ENCODE measurements at places on chromosomes 7 and 10. TPM values are rescaled to one million over a fixed set of nuclear protein-coding genes. Genes with fewer than 3 reads are reported as not detected.

GRCh38 chr7:51867117-51867516 is 550.5 kb upstream of the COBL start:
- no peak for DNase-seq

- DNase-seq = no peak
Observed at GRCh38 chr10:46234431-46235060, 52.3 kb upstream of the ANTXRL start.

GRCh38 chr10:65294329-65294728 is 1631.5 kb upstream of the LRRTM3 start:
- DNase-seq = no peak

- DNase-seq = no peak
Observed at GRCh38 chr7:116339564-116339963, 129.2 kb downstream of the TES start.

The GCC1 gene
- total RNA-seq = 13.1 TPM

The CH25H gene
- 2.1 TPM for total RNA-seq

DNA sequence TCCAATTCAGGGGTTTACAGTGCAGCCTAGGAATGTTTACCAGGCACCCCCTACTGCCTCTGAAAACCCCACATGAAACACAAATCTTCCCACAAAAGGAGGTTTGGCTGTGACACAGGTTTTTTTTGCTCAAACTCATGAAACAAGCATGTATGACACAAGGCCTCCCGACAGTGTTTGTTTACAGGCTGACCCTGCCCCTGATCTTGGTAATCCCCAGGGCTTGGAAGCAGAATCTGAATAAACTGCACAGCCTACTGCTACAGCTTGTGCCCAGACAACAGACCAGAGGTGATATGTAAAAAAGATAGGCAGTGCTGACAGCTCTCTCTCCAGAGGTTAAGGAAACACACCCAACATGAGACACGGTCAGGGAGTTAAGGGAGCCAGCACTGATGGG is 184.2 kb downstream of the KMT2E start:
- DNase-seq = no peak

The VWDE gene
- total RNA-seq = 4.9 TPM

GRCh38 chr10:75610183-75610582 is 178.8 kb downstream of the LRMDA start:
- no peak for DNase-seq

- DNase-seq = no peak
Observed at GRCh38 chr10:112218960-112219359, 35.4 kb upstream of the GPAM start.

The GPER1 gene
- total RNA-seq = 3.3 TPM

- DNase-seq = no peak
Observed at GRCh38 chr10:2992401-2993198, 74.7 kb upstream of the PFKP start.

- no peak for DNase-seq
Observed at GRCh38 chr10:68501691-68502090, 25.6 kb downstream of the SLC25A16 start.

- DNase-seq = no peak
Observed at GRCh38 chr7:16028103-16028502, 341.6 kb upstream of the MEOX2 start.

- DNase-seq = no peak
Observed at GRCh38 chr7:1418505-1419309, 40.6 kb downstream of the MICALL2 start.

GRCh38 chr7:129949292-129950133 is 3.2 kb downstream of the UBE2H start:
- DNase-seq = peak; percentile 22

- no peak for DNase-seq
Observed at GRCh38 chr7:12889391-12889790, 202.0 kb downstream of the ARL4A start.

- DNase-seq = no peak
Observed at GRCh38 chr10:62250594-62251198, 17.9 kb downstream of the RTKN2 start.

The CASD1 gene
- 31.0 TPM for total RNA-seq

The SLC16A12 gene
- 11.0 TPM for total RNA-seq

GRCh38 chr7:55244006-55244745 is 121.0 kb upstream of the LANCL2 start:
- no peak for DNase-seq

GRCh38 chr10:87771871-87772500 is 46.0 kb downstream of the ATAD1 start:
- DNase-seq = no peak

GRCh38 chr7:152975076-152975475 is 215.5 kb downstream of the ACTR3B start:
- DNase-seq = no peak

- no peak for DNase-seq
Observed at GRCh38 chr7:134829380-134829986, 50.0 kb downstream of the CALD1 start.

The GRID2IP gene
- total RNA-seq = 0.30 TPM

- no peak for DNase-seq
Observed at GRCh38 chr10:28710202-28710886, 33.0 kb downstream of the BAMBI start.

GRCh38 chr10:103044942-103045489 is 126.9 kb downstream of the CNNM2 start:
- peak; percentile 8 for DNase-seq

The CALCR gene
- 2.4 TPM for total RNA-seq

The NODAL gene
- 2.1 TPM for total RNA-seq

DNA sequence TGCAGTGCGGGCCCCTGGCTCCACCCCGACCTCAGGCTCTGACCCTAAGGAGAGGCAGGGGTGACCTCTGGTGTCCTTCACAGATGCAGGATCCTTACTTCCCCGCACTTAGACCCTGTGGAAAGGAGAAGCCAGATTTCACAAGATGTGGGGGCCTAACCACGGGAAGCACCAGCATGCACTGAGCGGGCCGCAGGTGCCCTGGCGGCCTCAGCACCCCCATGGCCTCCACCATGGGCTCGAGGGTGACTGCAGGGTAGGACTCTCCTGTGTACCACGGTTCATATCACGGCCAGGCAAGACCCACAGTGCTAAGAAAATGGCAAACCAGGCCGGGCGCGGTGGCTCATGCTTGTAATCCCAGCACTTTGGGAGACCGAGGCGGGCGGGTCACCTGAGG is 410.0 kb upstream of the FOXK1 start:
- no peak for DNase-seq

DNA sequence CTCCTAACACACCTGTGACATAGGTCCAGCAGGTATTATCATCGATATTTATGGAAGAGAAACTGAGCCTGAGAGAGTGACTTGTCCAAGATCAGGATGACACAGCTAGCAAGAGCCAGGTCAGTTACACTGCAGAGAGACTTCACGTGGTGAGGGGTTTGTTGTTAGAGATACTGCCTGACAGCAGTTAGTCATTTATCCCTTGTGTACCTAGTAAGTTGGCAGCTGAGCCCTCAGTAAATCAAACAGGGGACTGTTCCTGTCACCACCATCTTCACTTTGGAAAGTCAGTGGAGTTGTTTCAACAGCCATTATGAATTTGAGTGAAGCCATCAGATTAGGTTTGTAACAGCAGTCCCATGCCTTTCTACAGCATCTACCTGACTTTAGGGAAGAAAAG is 87.5 kb upstream of the GATA3 start:
- DNase-seq = no peak

The TEX47 gene
- total RNA-seq = not detected

GRCh38 chr10:100282907-100283306 is 3.6 kb downstream of the BLOC1S2 start:
- DNase-seq = no peak

DNA sequence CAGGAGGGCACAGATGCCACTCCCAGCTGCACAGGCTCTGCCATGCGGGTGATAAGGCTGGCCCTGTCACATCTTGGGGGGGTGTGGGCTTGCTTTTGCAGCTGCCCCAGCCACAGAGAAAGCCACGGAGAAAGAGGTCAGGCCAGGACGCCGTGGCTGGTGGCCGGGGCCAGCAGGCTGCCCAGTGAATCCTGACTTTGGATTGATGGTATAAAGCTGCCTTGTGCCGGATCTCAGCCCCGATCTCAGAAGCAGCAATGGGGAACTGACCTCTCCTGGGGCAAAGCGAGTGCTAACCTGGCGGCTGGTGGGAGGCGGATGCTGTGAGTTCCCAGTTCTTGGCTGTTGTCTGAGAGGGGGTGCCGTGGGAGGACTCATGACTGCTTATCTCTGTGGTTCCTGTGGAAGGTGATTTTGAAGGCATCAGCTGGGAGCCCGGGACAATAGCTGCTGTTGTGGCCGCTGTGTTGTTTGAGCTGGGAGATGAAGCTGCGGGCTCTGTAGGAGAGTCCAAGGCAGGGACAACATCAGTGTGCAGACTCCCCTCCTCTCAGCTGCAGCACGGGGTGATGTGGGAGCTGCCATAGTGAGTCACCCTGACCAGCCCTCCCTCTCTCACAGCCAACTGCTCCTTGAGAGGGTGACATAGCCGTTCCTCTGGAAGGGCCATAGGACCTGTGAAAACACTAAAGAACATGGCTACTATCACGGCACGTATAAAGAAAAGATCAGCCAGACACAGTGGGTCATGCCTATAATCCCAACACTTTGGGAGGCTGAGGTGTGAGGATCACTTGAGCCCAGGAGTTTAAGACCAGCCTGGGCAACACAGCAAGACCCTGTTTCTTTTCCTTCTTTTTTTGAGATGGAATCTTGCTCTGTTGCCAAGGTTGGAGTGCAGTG is 17.0 kb downstream of the IL15RA start:
- no peak for DNase-seq

- no peak for DNase-seq
Observed at GRCh38 chr10:132752378-132752777, 33.6 kb downstream of the NKX6-2 start.

The ARPC1A gene
- 99.9 TPM for total RNA-seq

DNA sequence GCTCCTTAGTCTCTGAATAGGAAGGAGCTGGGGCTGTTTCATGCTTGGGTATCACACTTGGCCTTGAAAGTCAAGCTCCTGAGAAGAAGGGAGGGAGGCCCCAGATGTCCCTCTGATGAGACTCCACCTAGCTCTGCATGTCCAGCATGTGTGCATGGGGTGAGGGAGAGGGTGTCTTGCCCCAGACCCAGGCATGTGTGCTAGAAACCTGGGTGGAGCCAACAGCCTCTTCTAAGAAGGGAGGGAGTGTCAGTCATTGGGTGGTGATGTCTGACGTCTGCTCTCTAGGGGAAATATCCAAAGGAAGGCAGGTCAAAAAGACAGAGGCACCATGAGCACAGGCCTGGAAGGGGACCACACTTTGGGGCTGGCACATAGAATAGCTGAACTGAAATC is 159.0 kb downstream of the CDH23 start:
- DNase-seq = no peak

DNA sequence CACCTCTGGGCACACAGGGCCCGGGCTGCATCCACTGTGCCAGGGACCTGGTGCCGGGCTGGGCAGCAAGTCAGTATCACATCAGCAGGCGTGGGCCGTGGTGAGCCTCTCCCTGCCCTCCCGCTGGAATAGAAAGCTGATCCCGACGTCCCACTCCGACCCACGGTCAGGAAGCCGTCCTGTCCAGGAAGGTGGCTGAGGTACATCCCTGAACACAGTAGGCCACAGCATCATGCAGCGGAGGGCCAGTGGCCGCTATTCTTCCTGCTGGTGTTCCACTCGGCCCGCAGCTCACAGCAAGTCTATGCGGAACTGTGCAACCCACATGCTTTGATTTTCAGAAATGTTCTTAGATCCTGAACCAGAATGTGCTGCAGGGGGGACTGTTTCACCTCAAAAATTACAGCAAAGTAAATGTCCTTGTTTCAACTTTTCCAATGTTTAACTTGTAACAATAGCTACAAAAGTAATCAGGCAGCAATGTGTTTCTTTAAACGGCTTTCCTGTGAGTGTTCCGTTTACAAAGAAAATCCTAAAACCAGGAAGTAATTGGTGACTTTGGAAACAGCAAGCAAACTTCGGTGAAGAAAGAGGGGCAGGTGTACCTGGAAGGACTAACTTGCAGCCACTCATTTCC is 676 bp upstream of the GPR146 start:
- no peak for DNase-seq

DNA sequence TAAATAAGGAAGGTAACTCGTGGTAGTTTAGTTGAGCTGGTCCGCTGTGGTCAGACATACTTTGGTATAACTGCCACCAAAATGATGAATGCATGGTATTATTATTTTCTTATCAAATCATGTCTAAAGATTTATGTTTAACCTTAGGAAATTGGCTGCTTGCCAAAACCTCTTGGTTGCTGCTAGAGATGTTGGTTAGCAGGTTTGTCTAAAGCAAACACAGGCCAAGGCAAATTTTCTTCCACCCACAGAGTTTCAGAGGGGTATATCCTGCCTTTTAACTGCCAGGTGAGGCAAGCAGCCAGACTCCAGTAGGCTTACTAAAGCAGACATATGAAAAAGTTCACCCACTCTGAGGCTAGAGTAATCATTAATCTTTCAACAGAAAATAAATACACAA is 101.4 kb downstream of the SEMA3E start:
- DNase-seq = no peak

DNA sequence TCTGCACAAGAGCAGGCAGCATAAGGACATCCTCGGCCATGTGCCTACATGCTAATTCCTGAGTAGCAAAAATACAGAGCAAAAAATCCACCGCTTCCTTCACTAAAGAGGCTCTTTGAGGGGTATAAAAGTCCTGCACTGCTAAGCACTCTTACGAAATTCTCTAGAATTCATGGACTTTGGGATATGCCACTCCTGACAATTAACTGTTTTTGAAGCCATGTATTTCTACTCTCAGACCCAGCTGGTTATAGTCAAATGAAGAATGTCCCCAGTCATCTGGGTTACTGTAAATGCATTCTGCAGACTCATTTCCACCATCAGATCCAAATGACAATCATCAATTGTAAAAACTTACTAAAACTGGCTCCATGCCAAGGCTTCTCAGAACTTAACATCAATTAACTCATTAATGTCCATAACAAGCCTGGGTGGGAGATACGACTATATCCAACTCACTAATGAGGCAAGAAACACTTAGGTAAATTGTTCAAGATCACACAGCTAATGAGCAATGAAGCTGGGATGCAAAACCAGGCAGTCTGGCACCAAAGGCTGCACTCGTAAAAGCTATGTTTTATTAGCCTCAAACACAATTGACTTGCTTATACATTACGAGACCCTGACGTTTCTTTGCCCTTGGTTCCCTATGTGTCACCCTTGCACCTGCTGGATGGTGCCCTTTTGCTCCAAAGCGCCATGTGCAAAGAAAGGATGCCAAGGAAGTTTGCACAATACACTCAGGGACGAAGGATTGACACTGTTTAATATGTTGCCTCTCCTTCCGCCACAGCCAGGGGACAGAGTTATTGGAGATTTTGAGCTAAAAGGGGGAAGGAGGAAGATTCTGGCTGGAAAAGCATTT is 250.4 kb downstream of the ELMO1 start:
- DNase-seq = no peak

Data from spinal cord (tissue), 10 donors.